ENCODE measurements at places on chromosomes 7 and 10. TPM values are rescaled to one million over a fixed set of nuclear protein-coding genes. Genes with fewer than 3 reads are reported as not detected.

DNA sequence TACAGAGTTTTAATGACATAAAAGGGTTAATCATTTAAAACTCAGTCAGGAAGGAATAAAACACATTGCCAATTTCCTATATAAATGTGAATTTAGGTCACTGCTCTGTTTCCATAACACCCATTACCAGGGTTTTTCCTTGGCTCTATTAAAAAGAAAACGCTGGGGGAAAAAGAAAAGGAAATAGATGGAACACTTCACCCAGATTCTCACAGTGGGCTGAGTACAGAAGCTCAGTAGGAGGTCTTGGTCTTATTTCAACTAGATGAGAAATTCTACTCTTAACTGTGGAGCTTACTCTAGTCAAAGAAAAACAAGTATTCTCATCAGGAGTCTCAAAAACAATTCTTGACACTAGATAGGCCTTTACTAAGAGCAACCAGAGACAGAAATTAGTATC lies 36.5 kb downstream of the GLUD1 start:
- no peaks in the 10 kb centered on the region for H3K27me3 ChIP-seq
- H3K4me1 ChIP-seq: no peaks in the 10 kb centered on the region
- peaks cover 89% of the 10 kb centered on the region for H3K36me3 ChIP-seq
- DNase-seq: no peak

- no peak overlapping the region for H3K27ac ChIP-seq
- no peak overlapping the region for H3K4me3 ChIP-seq
- no peak for DNase-seq
- H3K4me1 ChIP-seq: no peaks in the 10 kb centered on the region
Measured at GRCh38 chr10:53069013-53069412, 296.4 kb upstream of the MBL2 start.

DNA sequence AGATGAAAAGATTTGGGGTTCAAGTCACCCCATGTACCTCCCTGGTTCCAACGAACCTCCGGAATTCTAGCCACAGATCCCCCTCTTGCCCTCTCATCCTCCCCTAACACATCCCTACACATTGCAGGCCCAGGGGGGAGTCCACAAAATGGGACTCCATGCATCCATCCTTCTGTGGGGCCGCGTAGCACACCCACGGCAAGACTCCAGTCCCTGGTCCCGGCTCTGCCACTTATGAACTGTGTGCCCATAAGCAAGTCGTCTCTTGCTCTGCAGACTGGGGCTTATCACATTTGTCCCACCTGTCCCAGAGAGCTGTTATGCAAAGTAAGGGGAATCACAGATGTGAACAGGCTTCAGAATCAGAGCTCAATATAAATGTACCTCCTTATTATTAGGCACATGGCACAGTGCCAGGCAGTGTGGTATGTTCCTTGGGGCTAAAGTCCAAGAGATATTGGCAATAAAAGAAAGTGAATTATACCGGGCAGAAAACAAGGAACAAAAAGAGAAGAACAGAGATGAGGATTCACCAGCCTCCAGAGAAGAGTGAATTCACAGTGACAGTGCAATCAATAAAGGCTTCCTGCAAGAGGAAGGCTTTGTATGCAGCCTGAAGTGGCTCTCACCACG lies 73.9 kb downstream of the KCNMA1 start:
- no peaks in the 10 kb centered on the region for H3K36me3 ChIP-seq
- H3K4me3 ChIP-seq: no peak overlapping the region
- no peak overlapping the region for H3K27ac ChIP-seq

GRCh38 chr7:149205690-149206381 lies 10.5 kb downstream of the ZNF282 start:
- H3K4me1 ChIP-seq: no peaks in the 10 kb centered on the region
- H3K27me3 ChIP-seq: no peaks in the 10 kb centered on the region
- H3K4me3 ChIP-seq: no peak overlapping the region
- DNase-seq: no peak
- H3K36me3 ChIP-seq: peaks cover 55% of the 10 kb centered on the region

DNA sequence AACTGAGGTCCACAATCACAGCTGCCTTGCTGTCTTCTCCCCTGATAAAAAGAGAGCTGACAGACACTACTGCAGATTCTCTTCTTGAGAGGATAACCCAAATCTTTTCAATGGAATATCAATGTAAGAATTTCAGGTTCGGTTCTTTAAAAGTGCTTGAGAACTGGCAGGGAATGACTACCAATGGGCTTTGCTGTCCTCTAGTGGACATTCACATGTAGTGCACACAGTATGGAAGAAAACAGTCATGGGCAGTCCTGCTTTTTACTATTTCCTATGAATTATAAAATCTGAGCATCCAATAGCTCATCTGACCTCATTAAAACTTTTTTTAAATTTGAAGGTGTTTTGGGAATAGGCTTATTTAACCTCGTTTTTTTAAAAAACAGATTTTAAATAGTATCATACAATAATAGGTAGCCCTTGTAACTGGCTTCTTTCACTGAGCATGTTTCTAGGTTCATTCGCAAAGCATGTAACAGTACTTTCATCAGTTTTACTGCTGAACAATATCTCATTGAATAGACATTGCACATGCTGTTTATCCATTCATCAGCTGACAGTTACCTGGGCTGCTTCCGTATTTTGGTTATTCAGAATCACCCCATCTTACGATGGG lies 18.3 kb downstream of the FZD9 start:
- no peak overlapping the region for H3K27ac ChIP-seq
- H3K27me3 ChIP-seq: no peaks in the 10 kb centered on the region
- no peak overlapping the region for H3K4me3 ChIP-seq
- H3K4me1 ChIP-seq: no peaks in the 10 kb centered on the region

- H3K4me3 ChIP-seq: no peak overlapping the region
- no peak overlapping the region for H3K27ac ChIP-seq
- H3K27me3 ChIP-seq: no peaks in the 10 kb centered on the region
- no peak for DNase-seq
Measured at GRCh38 chr7:111911166-111911961, 294.8 kb downstream of the DOCK4 start.

- DNase-seq: no peak
- no peaks in the 10 kb centered on the region for H3K4me1 ChIP-seq
- H3K4me3 ChIP-seq: no peak overlapping the region
- no peak overlapping the region for H3K27ac ChIP-seq
Measured at GRCh38 chr7:154906201-154906600, 96.7 kb downstream of the PAXIP1 start.

DNA sequence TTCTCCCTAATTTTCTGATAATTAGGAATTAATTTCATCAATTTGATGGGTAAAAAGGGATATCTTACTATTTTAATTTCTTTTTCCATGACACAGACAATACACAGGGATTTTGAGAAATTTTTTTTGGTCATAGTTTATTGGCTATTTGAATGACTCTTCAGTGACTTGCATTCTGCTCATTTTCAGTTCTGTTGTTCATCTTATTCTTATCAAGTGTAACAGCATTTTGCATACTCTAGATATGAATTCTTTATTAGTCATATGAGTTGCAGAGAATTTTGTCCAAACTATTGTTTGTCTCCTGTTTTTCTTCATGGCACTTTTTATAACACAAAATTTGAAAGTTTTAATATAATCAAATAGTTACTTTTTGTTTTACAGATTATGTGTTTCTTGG lies 41.7 kb downstream of the MKLN1 start:
- H3K27me3 ChIP-seq: no peaks in the 10 kb centered on the region
- no peak for DNase-seq
- H3K4me3 ChIP-seq: no peak overlapping the region
- H3K36me3 ChIP-seq: no peaks in the 10 kb centered on the region

- no peak overlapping the region for H3K4me3 ChIP-seq
- no peaks in the 10 kb centered on the region for H3K27me3 ChIP-seq
- DNase-seq: no peak
Measured at GRCh38 chr7:94412762-94413322, 18.1 kb downstream of the COL1A2 start.

GRCh38 chr7:2820508-2820934 lies 23.6 kb downstream of the GNA12 start:
- H3K4me1 ChIP-seq: no peaks in the 10 kb centered on the region
- no peak overlapping the region for H3K4me3 ChIP-seq
- no peaks in the 10 kb centered on the region for H3K36me3 ChIP-seq

- H3K27me3 ChIP-seq: no peaks in the 10 kb centered on the region
- no peak overlapping the region for H3K27ac ChIP-seq
- no peak overlapping the region for H3K4me3 ChIP-seq
Measured at GRCh38 chr7:88826222-88826621, 30.7 kb upstream of the TEX47 start.

DNA sequence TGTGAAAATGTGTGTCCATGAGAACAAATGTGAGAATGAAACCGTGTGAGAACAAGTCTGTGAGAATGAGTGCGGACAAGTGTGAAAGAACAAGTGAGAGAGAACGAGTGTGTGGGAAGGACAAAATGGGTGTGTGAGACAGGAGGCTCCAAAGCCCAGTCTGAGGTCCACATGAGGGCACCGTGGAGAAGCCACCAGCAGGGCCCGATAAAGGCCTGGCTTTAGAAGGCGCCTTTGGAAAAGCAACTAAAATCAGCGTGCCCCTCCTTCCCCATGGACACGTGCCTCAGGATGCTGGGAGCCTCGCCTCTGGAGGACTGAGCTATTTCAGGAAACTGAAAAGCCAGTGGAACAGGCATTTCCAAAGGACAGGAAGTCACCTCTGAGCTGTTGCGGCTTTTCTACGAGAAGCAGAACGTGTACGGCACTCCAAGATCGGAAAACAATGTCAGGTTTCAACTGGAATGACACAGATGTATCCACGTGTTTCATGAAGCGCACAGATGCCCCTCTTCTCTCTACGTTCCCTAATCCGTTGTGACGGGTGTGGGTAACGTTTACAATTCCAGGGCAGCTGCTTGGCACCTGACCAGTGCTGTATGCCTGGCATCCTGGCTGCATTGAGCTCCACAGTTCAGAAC lies 46.4 kb downstream of the ESYT2 start:
- H3K27me3 ChIP-seq: no peaks in the 10 kb centered on the region
- peaks cover 32% of the 10 kb centered on the region for H3K4me1 ChIP-seq
- peaks cover 67% of the 10 kb centered on the region for H3K36me3 ChIP-seq
- no peak overlapping the region for H3K4me3 ChIP-seq

GRCh38 chr7:19116121-19117090 lies 1.0 kb downstream of the TWIST1 start:
- H3K36me3 ChIP-seq: no peaks in the 10 kb centered on the region
- DNase-seq: no peak
- peaks cover 37% of the 10 kb centered on the region for H3K27me3 ChIP-seq
- no peak overlapping the region for H3K4me3 ChIP-seq

- no peak overlapping the region for H3K4me3 ChIP-seq
- no peaks in the 10 kb centered on the region for H3K36me3 ChIP-seq
- DNase-seq: no peak
- H3K27me3 ChIP-seq: no peaks in the 10 kb centered on the region
Measured at GRCh38 chr10:111933937-111934336, 249.6 kb downstream of the GPAM start.

GRCh38 chr10:117086546-117086945 lies 51.5 kb downstream of the VAX1 start:
- H3K4me1 ChIP-seq: no peaks in the 10 kb centered on the region
- no peaks in the 10 kb centered on the region for H3K27me3 ChIP-seq
- DNase-seq: no peak
- H3K27ac ChIP-seq: no peak overlapping the region
- no peaks in the 10 kb centered on the region for H3K36me3 ChIP-seq

DNA sequence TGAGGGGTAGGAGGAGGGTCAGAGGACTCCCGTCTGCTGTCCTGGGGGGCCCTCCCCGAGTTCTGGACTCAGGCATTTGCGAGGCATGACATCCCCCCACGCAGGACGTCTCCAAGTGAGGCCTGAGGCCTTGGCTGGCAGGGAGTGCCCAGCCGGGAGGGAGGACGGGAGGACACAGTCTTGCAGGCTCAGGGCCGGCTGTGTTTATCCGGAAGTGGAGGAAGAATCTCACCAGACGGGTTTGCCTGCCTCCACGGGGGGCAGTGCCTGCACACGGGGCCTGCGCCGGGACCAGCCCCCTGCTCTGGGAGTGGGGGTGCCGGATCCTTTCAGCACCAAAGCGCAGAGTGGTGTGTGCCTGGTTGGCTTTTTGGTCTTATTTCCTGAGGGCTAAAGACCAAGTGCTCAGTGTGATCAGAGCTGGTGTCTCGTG lies 10.9 kb downstream of the PWWP2B start:
- H3K27me3 ChIP-seq: no peaks in the 10 kb centered on the region
- H3K4me3 ChIP-seq: no peak overlapping the region
- no peak for DNase-seq
- H3K36me3 ChIP-seq: no peaks in the 10 kb centered on the region
- no peaks in the 10 kb centered on the region for H3K4me1 ChIP-seq

Gene PSD
- 2.9 TPM for total RNA-seq

Gene SPDYE5
- total RNA-seq: not detected

Gene RHBDD2
- 194 TPM for total RNA-seq

Gene C10orf67
- 0.49 TPM for total RNA-seq

Gene MYL10
- total RNA-seq: not detected
